HFFc6 (cell line): ENCODE measurements at places on chromosomes 5 and 9. TPM values are rescaled to one million over a fixed set of nuclear protein-coding genes. Genes with fewer than 3 reads are reported as not detected.

The SH2D3C gene
- total RNA-seq: not detected in 3 replicates

The BNC2 gene
- total RNA-seq: 19.2 and 23.9 TPM in 2 replicates

The DNAH5 gene
- 1.0 to 1.8 TPM (median 1.6 TPM) in 3 replicates for total RNA-seq

The FBXL7 gene
- 11.5 to 18.1 TPM (median 14.0 TPM) in 3 replicates for total RNA-seq

The KCNMB1 gene
- total RNA-seq: not detected in 3 replicates

The CAMSAP1 gene
- total RNA-seq: 18.1 to 20.0 TPM (median 18.4 TPM) in 3 replicates

- H3K4me3 ChIP-seq: peak overlapping the region; percentile 40
- H3K27ac ChIP-seq: no peak overlapping the region
- H3K36me3 ChIP-seq: peaks cover 13% of the 10 kb centered on the region
- no peak for DNase-seq
- peaks cover 3% of the 10 kb centered on the region for H3K27me3 ChIP-seq
- peaks cover 56% of the 10 kb centered on the region for H3K4me1 ChIP-seq
Observed at GRCh38 chr5:173330338-173331206, 2.4 kb upstream of the STC2 start.

- H3K27me3 ChIP-seq: peaks cover 1% of the 10 kb centered on the region; the same call in 1 of the 2 replicates
- DNase-seq: no peak
- peaks cover 43% of the 10 kb centered on the region for H3K4me1 ChIP-seq
Observed at GRCh38 chr9:72997387-72997995, 44.6 kb upstream of the ALDH1A1 start.

DNA sequence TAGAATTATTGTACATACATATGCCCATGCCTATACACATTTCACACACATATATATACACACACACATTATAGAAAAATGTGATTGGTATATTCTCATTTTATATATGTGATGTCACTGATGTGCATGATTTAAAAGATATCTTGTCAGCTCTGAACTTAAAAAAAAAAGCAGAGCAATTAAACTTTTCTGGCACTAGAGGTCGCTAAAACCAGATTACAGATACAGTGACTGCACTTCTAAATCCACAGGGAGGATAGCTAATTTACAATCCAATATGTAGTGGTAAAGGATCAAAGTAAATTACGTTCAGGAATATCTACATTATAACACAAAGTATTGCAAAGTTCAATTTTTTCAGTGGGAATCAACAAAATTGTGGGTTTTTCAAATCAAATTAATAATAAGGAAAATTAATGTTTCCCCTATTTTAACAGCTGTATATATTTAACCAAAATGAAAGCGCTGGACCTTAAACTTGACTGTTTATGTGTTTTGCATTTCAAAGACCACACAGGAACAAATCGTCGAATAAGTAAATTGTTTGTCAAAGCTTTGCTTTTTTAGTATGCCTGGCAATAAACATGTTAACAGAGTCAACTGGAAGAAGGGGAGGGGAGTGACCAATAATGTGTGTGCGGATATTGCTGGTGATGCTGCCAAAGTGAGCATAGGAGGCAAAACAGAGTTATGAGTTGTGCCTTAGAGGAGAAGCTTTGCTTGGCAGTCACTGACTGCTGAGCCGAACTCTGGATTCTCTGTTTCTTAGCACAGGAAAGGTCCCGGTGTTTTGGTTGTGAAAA is 1201.4 kb upstream of the C9orf72 start:
- H3K27ac ChIP-seq: no peak overlapping the region
- H3K4me1 ChIP-seq: no peaks in the 10 kb centered on the region
- no peaks in the 10 kb centered on the region for H3K36me3 ChIP-seq
- H3K4me3 ChIP-seq: no peak overlapping the region
- H3K27me3 ChIP-seq: no peaks in the 10 kb centered on the region

GRCh38 chr5:136474466-136474865 is 109.1 kb upstream of the TRPC7 start:
- no peak overlapping the region for H3K4me3 ChIP-seq
- H3K4me1 ChIP-seq: no peaks in the 10 kb centered on the region
- H3K27me3 ChIP-seq: no peaks in the 10 kb centered on the region
- DNase-seq: no peak
- no peaks in the 10 kb centered on the region; the same call in 1 of the 2 replicates for H3K36me3 ChIP-seq
- H3K27ac ChIP-seq: no peak overlapping the region

DNA sequence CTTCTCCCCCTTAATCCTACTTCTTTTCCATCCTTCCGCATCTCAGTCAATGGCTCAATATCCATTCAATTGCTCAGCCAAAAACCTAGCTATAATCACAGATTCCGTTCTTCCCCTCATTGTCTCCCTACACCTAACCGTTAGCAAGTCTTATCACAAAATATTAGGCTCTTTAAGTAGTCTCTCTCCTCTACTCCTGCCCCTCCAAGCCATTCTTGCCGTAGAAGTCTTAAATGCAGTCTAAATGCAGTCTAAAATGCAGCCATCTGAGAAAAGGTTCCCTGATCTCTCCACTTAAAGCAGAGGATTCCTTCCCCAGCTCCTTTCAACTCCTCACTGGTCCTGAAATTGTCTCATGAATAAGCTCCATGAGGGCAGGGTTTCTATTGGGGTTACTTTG is 57.8 kb downstream of the ELL2 start:
- no peak for DNase-seq
- peaks cover 56% of the 10 kb centered on the region for H3K27me3 ChIP-seq
- peak overlapping the region; percentile 85 for H3K27ac ChIP-seq
- peak overlapping the region; percentile 64 for H3K4me3 ChIP-seq

- DNase-seq: no peak
- no peaks in the 10 kb centered on the region for H3K36me3 ChIP-seq
- H3K4me1 ChIP-seq: peaks cover 17% of the 10 kb centered on the region
Observed at GRCh38 chr9:14529629-14530028, 163.6 kb downstream of the ZDHHC21 start.

DNA sequence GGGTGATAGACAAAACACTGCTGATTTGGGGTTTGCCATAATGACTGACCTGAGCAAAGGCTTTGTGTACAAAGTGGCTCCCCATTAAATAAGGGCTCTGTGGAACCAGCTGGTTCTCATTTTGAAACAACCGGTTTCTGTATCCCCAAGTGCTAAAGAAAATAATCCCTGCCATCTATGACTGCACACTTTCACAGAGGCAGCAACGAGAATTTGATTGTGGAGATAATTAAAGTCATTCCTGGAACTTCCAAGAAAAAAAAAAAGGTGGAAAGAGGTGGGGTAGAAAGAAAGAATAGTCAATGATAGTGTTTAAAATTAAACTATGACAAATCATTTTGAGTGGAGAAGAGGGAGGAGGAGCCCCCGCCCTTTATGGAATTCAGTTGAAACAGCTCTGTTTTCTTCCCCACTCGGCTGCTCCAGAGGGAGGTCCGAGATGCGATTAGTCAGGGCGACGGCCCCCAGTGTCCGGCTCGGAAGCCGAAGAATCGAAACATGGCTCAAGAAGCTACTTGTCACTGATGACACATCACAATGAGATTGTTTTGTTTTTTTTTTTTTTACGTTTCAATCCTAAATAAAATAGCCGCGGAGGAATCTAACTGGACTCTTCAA is 38.4 kb downstream of the EBF1 start:
- peak overlapping the region; percentile 41; the same call in 1 of the 2 replicates for H3K27ac ChIP-seq
- H3K27me3 ChIP-seq: no peaks in the 10 kb centered on the region; the same call in 1 of the 2 replicates
- peaks cover 13% of the 10 kb centered on the region for H3K4me1 ChIP-seq
- no peaks in the 10 kb centered on the region for H3K36me3 ChIP-seq
- peak overlapping the region; percentile 82 for H3K4me3 ChIP-seq

GRCh38 chr9:136007276-136007933 is 46.2 kb upstream of the UBAC1 start:
- H3K4me1 ChIP-seq: peaks cover 20% of the 10 kb centered on the region
- H3K27me3 ChIP-seq: peaks cover 2% of the 10 kb centered on the region
- no peak for DNase-seq
- no peak overlapping the region for H3K4me3 ChIP-seq
- H3K27ac ChIP-seq: no peak overlapping the region

DNA sequence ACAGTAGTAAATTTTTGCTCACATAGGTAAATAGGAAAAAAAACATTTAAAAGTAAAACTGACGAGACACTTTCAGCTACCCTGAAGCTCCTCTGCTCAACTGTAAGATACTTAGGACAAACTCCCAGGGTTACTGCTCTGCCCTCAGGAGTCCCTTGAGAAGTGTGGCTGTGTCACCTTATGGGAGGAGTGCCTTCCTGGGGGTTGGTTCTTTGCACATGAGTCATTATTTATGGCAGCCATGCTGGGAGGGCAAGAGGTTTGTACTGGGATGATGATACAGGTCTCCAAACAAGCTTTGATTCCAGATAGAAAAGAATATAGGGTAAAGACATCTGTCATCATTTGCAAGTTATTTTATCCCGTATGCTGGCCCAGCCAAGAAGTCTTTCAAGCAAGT is 45.9 kb downstream of the TTC1 start:
- no peaks in the 10 kb centered on the region; the same call in 1 of the 2 replicates for H3K27me3 ChIP-seq
- DNase-seq: peak; percentile 43
- H3K4me3 ChIP-seq: no peak overlapping the region
- peaks cover 20% of the 10 kb centered on the region for H3K4me1 ChIP-seq
- H3K36me3 ChIP-seq: peaks cover 38% of the 10 kb centered on the region
- peak overlapping the region; percentile 56 for H3K27ac ChIP-seq

- H3K27ac ChIP-seq: no peak overlapping the region
- H3K27me3 ChIP-seq: peaks cover 3% of the 10 kb centered on the region
- H3K4me3 ChIP-seq: no peak overlapping the region
- no peak for DNase-seq
- no peaks in the 10 kb centered on the region for H3K36me3 ChIP-seq
- H3K4me1 ChIP-seq: peaks cover 25% of the 10 kb centered on the region
Observed at GRCh38 chr5:147568710-147569406, 59.0 kb upstream of the DPYSL3 start.

DNA sequence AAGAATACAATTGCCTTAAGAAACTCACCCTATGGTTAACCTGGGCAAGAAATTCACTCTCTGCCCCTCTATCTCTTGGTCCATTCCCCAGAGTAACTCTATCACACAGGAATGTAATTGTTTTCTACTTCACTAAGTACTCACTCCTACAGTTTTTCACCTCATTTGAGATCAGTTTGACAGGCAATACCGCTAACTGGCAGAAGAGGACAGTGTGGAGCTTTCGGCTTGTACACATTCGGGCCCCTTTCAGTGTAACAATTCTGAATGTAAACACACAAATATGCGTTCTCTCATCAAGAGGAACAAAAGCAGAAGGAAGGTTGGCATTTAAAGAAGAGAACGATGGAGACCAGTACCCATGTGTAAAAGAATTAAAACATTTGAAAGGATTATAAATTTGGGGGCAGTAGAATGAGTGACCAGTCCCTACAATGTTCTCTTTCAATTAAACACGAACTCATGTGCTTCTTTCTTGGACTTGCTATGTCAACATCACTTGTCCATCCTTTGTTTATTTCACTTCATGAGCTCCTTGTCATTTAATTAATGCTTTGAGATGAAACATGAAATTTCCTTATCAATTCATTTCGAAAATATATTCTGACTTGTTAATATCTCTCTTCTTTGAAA is 188.5 kb upstream of the GRAMD2B start:
- H3K27ac ChIP-seq: no peak overlapping the region
- no peaks in the 10 kb centered on the region for H3K4me1 ChIP-seq
- no peak for DNase-seq
- peak overlapping the region; percentile 20; the same call in 1 of the 2 replicates for H3K4me3 ChIP-seq

DNA sequence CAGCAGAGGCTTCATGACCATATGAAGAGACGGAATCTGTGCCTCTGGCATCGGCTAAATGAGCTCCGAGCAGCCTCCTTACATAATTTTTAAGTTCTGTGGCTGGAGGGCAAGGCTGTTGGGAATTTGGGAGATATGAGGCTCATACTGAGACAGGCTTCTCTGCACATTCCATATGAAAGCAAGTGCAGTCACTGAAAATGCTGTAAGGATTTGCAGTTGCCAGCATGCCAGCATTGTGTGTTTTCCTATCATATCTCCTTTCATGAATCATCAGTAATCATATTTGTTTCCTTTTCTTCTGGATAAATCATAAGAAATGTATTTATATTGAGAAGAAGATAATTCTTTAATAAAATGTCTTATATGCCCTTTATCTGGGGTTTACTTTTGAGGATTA is 775.4 kb downstream of the SEMA5A start:
- no peaks in the 10 kb centered on the region; the same call in 1 of the 2 replicates for H3K27me3 ChIP-seq
- no peak overlapping the region for H3K27ac ChIP-seq
- H3K4me1 ChIP-seq: peaks cover 5% of the 10 kb centered on the region
- DNase-seq: no peak
- H3K36me3 ChIP-seq: no peaks in the 10 kb centered on the region
- no peak overlapping the region for H3K4me3 ChIP-seq

- no peak overlapping the region for H3K27ac ChIP-seq
- H3K4me3 ChIP-seq: no peak overlapping the region
- no peaks in the 10 kb centered on the region; the same call in 1 of the 2 replicates for H3K27me3 ChIP-seq
- H3K36me3 ChIP-seq: no peaks in the 10 kb centered on the region; the same call in 1 of the 2 replicates
Observed at GRCh38 chr9:69657269-69657668, 14.9 kb downstream of the APBA1 start.

GRCh38 chr9:132031467-132032237 is 48.0 kb downstream of the MED27 start:
- no peak overlapping the region for H3K27ac ChIP-seq
- no peaks in the 10 kb centered on the region for H3K27me3 ChIP-seq
- no peak overlapping the region for H3K4me3 ChIP-seq
- no peak for DNase-seq
- no peaks in the 10 kb centered on the region for H3K36me3 ChIP-seq
- H3K4me1 ChIP-seq: peaks cover 57% of the 10 kb centered on the region

DNA sequence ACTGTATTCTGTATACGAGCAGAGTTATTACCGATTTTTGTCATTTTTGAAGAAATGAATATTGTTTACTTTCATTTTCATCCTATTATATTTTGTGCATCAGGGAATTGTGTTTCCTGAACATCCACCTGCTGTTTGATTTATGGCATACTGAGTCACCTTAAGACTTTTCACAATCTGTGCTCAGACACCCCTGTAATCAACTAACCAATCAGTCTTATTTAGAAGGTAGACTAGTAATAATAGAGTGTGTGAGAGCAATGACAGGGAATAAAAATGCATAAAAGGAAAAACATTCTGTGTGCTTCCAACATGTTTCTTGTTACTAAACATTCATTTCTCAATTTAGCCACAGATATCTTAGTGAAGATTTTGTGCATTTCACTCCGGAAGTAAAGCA is 1413.6 kb upstream of the ACO1 start:
- H3K36me3 ChIP-seq: no peaks in the 10 kb centered on the region
- no peaks in the 10 kb centered on the region for H3K4me1 ChIP-seq
- H3K4me3 ChIP-seq: no peak overlapping the region
- no peaks in the 10 kb centered on the region; the same call in none of the 2 replicates for H3K27me3 ChIP-seq
- DNase-seq: no peak

DNA sequence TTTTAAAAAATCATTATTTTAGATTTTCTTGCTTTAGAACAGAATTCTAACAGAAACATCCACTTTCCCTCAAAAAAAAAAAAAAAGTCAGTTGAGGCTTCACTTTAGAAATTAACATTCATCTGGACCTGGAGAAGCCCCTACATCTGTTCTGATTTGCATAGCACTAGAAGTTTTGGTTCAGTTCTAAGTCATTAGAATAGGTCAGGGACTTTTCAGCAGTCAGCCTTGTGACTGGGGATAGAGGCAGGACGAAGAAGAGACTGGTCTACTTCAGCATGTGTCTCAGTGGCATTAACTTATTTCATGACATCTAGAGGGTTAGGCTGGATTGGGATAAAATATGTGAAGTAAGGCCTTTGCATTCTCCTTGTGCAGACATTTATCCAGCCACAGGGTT is 215.8 kb upstream of the DAB2 start:
- no peak overlapping the region for H3K27ac ChIP-seq
- DNase-seq: no peak
- peaks cover 10% of the 10 kb centered on the region for H3K4me1 ChIP-seq
- H3K36me3 ChIP-seq: no peaks in the 10 kb centered on the region
- H3K27me3 ChIP-seq: peaks cover 6% of the 10 kb centered on the region
